ENCODE measurements at places on chromosomes 5 and 9. TPM values are rescaled to one million over a fixed set of nuclear protein-coding genes. Genes with fewer than 3 reads are reported as not detected.

- DNase-seq: peak; percentile 53
Observed at GRCh38 chr9:134099123-134099761, 31.4 kb upstream of the BRD3 start.

DNA sequence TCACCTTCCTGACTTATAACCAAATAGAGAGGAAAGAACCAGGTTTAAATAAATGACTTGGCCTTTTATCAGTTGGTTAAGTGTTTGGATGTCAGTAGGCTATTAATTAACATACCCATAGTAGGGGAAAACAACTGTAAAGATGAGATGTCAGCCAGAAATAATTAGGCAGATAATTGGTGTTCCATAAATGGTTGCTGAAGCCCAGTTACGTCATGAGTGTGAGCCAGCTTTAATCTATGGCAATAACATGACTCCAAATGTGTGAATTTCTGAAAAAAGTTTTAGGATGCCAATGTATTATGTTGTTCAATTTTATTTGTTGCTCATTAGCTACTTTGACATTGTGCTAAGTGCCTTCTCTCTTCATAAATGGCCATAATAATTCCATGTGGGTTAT lies 180.5 kb downstream of the FBXL7 start:
- no peak for DNase-seq

DNA sequence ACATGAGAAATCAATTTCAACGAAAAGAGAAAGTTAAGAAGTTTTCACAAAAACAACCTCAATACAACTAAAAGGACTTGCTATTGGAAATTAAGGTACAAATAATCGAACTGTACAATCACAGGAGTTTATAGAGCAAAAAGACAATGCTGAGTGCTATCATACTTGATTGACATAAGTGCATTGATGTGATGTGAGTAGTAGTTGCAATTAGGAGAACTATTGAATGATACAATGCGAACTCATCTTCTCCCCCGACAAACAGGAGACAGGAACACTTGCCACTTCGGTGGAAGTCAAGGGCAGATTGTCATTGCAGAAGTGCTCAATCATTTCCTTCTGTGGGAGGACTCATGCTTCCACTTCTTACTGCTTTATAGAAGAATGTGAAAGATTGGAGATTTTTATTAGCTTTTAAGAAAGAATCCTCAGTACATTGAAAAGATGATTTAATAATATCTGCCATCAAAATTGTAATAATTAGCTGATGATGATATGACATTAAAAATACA lies 276.6 kb upstream of the MPDZ start:
- peak; percentile 13 for DNase-seq

DNA sequence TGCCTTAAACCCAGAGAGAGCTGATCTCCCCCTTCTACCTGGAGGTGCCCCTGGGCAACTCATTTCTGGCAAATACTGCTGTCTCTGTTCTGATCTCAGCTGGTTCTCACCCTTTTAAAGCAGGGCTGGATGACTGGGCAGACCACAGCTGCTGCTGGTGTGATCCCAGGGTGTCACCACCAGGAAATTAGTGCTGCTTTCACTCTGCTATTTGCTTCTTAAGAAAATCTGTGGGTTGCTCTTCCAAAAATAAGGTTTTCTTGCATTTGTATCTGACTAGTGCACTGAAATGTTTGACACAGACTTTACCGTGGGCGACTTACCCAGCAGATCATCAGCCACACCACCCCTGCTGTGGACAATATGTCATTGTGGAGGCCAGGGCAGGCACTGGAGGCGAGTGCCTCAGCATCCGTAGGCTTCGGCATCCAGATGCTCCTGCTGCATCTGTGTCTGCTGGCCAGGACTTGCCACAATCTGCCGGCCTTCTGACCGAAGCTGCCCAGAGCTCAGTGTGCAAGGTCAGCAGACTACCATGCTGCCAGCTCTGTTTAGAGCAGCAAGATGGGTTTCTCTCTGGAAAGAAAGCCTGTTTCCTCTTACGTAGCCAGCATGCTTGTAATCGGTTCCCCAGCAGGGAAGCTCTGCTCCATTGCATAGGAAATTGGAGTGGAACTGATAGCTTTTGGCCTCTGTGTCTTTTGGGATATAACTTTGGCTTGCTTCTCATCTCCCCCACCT lies 13.6 kb downstream of the ARHGAP26 start:
- peak; percentile 52 for DNase-seq

- DNase-seq: peak; percentile 44
Observed at GRCh38 chr5:159133041-159133741, 33.5 kb upstream of the EBF1 start.

The CKMT2 gene
- 0.20 TPM for total RNA-seq

GRCh38 chr5:138338411-138339090 lies 485 bp downstream of the FAM53C start:
- peak; percentile 8 for DNase-seq

The ADAMTS6 gene
- total RNA-seq: 52.2 TPM

- no peak for DNase-seq
Observed at GRCh38 chr5:107840592-107840991, 169.9 kb upstream of the EFNA5 start.

The BAAT gene
- total RNA-seq: not detected

The LAMC3 gene
- total RNA-seq: 2.6 TPM

- no peak for DNase-seq
Observed at GRCh38 chr5:851553-851952, 767 bp upstream of the ZDHHC11 start.

GRCh38 chr5:148846930-148847329 lies 20.5 kb downstream of the ADRB2 start:
- DNase-seq: no peak

- DNase-seq: no peak
Observed at GRCh38 chr5:64800926-64801325, 32.2 kb downstream of the CWC27 start.

The PRRX2 gene
- 0.44 TPM for total RNA-seq

The TMEM174 gene
- total RNA-seq: not detected

The TMEM161B gene
- total RNA-seq: 6.1 TPM

DNA sequence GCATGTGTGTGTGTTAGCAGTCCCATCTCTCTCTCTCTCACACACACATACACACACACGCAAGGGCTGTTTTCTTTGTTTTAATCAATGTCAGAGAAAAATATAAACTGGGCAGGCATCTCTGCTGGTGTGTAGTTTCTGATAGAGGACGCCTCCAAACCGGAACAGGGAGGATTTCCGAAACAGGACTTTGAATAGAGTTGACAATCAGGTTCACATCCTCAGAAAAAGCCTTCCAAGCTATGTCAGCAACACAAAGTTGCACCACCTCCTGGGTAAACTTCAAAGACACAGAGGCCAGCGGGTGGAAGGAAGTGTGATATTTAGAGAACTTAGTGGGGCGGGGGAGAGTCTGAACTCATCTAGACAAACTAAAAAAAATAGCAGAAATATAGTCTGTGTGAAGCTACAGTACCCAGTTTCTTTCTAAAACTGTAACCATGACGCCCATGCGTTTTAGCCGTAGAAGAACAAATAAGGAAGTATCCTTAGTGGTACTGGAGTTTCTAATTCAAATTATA lies 1.2 kb downstream of the ST8SIA4 start:
- DNase-seq: peak; percentile 88

GRCh38 chr5:112957036-112957808 lies 19.4 kb upstream of the DCP2 start:
- DNase-seq: no peak

GRCh38 chr9:94945197-94946144 lies 219.0 kb downstream of the AOPEP start:
- DNase-seq: peak; percentile 86

The IFNE gene
- not detected for total RNA-seq

The QRFP gene
- total RNA-seq: not detected

GRCh38 chr9:117014061-117014460 lies 327.0 kb downstream of the TRIM32 start:
- DNase-seq: no peak

The PDE6A gene
- not detected for total RNA-seq

The PKD2L2 gene
- total RNA-seq: not detected

The DBH gene
- not detected for total RNA-seq

DNA sequence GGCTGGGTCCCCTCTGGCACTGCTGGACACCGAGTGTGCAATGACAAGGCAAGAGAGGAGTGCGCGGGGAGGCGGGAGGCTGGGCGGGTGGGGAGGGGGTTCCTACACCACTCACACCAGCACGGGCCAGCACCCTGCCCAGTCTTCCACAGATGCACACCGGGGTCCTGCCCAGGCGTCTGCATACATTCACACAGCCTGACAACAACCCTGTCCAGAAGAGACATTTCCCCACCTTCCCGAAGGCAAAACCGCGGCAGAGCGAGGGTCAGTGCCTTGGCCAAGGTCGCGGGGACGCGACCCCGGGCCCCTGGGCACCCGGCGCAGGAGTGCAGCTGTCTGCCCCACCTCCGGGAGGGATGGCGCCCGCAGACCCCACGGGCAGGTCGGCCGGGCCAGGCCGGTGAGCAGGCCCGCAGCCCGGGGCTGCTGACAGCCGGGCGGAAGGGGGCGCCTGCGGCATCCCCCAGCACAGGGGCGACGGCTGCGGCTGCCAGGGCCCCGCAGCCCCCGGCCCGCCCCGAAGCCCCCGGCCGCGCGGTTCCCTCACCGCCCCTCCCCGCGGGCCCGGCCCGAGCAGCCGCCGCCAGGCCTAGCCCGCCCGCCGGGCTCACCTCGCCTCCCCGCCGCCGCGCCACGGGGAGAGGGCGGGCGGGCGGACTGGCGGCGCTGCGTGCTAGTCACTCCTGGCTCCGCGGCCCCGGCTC lies 496 bp downstream of the MAPK9 start:
- DNase-seq: peak; percentile 27

- no peak for DNase-seq
Observed at GRCh38 chr9:120914396-120914795, 12.2 kb downstream of the TRAF1 start.

DNA sequence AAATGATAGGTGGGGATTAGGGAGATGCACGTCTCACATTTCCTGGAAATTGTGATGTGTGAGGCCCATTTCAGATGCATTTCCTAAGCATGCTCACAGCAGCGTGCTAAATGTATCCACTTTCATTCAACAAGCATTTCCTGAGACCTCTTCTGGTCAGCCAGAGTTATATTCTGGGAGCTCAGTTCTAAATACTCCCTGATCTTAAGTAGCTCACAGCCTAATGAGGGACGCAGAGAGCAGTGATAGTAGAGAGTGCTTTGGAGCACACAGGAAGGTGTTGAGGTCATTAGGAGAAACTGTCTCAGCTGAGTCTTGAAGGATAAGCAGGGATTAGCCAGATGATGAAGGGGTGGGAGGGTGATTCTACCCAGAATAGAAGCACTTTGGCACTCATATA lies 46.2 kb upstream of the FSD1L start:
- peak; percentile 68 for DNase-seq

GRCh38 chr5:156589104-156589945 lies 260.8 kb upstream of the PPP1R2B start:
- DNase-seq: no peak

The PCDHB13 gene
- 2.6 TPM for total RNA-seq

DNA sequence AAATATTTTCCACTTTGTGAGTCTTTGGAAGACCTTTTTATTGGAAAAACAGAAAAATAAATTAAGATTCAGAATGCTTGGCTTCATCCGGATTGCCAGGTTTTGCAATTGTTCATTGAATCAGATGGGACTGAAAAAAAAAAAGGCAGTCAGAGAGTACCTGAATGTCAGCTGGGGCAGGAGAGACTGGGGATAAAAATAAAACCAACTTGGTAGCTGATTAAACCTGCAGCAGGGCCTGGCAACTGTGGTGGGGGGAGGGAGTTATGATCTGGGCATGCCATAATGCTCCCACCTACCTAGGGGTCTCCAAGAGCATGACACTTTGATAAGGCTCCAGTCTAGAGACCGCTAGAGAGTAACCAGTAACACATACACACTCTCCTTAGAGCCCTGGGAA lies 454.4 kb downstream of the DTWD2 start:
- no peak for DNase-seq

The NUTM2F gene
- total RNA-seq: not detected

- peak; percentile 3 for DNase-seq
Observed at GRCh38 chr9:130693101-130693425, 517 bp upstream of the EXOSC2 start.

DNA sequence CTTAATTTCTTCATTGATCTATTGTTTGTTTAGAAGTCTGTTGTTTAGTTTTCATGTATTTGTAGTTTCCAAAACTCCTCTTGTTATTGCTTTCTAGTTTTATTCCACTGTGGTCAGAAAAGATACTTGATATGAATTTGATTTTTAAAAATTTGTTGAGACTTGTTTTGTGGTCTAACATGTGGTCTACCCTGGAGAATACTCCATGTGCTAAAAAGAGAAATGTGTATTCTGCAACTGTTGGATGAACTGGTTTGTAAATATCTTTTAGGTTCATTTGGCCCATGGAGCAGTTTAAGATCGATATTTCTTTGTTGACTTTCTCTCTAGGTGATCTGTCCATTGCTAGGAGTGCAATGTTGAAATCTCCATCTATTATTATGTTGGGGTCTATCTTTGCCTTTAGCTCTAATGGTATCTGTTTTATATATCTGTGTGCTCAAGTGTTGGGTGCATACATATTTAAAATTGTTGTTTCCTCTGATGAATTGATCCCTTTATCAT lies 150.6 kb upstream of the ATP10B start:
- no peak for DNase-seq

DNA sequence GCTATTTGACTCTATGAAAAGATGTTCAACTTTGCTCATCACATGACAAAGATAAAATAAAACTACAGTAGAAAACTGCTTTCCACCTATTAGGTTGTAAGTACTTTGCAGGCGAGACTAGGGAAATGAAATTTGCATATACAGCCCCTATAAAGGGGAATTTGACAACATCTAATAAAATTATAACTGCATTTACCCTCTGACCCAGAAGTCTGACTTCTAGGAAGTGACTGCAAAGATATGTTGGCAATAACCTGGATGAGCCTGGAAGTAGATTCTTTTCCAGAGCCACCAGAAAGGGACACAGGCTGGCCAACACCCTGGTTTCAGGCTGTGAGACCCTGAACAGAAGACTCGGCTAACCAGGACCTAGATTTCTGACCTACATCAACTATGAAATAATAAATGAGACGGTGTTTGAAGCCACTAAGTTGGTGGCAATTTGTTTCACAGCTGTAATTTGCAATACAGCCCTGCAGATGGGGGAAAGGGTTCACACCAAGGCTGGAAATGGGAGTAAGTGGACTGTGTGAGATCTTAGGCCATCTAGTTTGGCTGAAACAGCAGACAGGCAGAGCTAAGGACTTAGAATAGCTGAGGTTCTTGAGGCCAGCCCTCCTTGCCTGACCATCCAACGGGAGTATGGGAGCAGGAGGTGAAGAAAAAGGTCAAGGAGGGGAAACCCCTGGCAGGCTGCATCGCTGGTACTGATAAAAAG lies 106.6 kb downstream of the SIL1 start:
- no peak for DNase-seq

The DRD1 gene
- total RNA-seq: not detected

- no peak for DNase-seq
Observed at GRCh38 chr5:3818624-3819023, 223.0 kb downstream of the IRX1 start.

- peak; percentile 13 for DNase-seq
Observed at GRCh38 chr9:131960311-131960710, 119.4 kb downstream of the MED27 start.

GRCh38 chr9:103680581-103680980 lies 413.5 kb upstream of the SMC2 start:
- no peak for DNase-seq

DNA sequence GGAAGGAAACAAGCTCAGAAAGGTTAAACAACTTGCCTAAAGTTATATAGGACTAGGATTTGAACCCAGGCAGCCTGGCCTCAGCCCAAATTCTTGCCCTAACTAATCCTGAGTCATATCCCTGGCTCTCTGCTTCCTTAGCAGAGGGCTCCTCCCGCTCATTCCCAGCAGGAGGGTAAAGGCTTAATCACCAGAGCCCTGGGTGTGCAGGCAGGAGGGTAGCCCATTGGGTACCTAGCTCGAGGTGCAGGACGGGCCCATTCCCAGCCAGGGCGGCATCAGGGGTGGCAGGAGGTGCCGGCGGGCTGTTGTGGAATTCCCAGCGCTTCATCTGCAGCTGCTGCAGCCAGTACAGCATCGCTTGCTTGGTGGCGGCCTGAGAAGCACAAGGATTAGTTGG lies 3.9 kb downstream of the TBC1D2 start:
- DNase-seq: no peak
